ENCODE measurements at places on chromosomes 12 and 14.

DNA sequence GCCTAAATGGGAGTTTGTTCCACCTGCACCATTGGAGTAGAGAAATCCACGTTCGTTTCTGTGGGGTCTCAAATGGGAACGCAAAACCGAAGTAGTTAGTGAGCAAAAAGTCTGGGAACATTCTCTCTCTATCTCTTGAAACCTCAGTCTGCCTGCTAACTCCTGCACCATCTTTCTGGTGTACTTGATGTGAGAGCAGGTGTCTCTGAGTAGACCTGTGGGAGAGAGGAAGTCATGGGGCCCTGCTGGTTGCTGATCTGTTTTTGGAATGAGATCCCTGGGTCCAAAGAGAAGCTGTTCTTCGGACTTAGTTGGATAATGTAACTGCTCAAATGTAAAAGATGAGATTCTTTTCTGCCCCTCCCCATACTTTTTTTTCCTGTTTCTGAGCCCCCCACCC lies 57.3 kb downstream of the MAX start:
- DNase-seq, result no peak

DNA sequence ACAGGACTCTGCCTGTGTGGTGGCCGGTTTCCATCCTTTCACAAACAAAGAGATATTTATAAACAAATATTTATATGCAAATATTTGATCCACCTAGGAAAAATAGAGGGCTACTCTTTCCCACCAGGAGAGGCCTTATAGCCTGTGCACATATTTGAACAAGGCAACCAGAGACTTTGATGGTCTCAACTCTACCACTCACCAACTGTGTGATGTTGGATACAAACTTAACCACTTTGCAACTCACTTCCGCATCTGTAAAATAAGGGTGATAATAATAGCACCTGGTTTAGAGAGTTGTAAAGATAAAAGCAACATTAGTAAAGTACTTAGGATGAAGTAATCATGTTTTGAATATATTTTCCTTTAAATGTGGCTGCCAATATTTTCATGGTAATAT lies 1.5 kb upstream of the CLEC12A start:
- no peak for DNase-seq

DNA sequence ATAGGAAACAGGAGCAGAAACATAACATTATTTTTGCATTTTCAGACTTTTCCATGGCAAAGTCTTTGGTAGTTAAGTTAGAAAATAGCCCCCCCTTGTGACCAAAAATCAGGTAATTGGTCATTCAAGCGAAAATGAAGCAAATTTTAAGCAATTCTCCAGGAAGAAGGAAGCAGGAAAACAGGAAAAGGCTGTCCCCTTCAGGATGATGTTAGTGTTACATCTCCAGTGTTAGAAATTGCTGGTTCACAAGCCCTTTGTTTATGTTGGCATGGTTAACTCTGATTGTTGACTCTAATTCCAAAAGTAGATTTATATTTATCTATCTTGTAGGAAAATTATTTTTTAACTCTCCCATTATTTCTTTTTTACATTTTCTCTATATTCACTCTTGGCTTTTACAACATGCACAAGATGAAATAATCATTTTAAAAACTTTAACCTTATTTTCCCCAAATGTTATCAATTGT lies 18.8 kb upstream of the GAS2L3 start:
- DNase-seq, result peak; percentile 84

DNA sequence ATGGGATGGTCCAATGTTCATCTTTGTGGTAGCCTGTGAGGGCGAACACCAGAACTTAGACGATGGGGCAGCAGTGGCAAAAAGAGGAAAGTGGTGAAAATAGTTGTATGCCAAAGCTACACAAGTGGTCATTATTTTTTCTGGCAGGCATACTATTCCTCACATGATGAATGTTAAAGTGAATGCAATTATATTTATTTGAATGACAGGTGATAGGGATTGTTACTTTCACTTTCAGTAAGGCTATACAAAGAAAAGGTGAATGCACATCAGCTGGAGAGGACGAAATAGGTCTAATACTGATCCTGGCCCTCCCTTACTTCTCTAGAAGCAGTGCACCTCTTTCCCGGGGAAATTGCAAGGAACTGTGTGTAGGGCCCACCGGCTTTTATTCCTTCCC lies 470.1 kb downstream of the TMTC2 start:
- no peak for DNase-seq

- DNase-seq, result no peak
Measured at GRCh38 chr12:131105736-131106348, 152.1 kb downstream of the ADGRD1 start.

DNA sequence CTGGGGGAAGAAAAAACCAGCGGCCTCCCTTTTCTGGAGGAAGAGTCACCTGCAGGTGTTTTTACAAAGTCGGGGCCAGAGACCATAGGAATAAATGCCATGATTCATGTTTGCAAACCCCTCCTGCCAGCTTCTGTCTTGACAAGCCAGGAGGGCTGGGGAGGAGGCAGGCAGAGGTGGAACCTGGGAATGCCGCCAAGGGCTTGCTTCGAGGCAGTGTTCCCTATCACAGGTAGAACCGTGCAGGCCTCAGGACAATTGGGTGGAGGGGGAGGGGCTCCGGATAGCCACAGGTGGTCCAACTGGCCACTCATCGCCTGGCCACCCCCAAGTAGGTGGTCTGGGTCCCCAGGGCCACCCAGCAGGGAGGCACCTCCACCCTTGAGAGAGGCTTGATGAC lies 14.2 kb upstream of the DLK1 start:
- no peak for DNase-seq

DNA sequence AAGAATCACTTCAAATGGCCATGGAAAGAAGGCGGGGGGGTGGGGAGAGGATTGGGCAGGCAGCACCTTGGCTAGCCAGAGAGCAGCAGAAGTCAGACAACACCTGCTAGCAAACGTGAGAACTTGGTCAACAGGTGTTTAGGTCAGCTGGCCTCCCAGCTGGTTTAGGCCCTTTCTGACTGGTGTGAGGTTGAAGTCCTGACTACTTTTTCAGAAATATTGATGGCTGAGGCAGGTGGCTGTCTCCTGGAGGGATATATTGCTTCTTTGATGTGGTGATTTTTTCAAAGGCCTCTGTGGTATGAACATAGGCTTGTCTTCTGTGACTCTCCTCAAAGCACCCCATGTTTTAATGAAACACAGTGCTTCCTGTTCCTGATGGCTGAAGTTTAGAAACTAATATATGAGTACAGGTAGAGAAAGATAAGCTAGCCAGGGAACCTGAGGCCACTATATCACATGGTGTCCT lies 238.2 kb upstream of the SSTR1 start:
- no peak for DNase-seq

- DNase-seq, result no peak
Measured at GRCh38 chr12:68646484-68646883, 35.8 kb downstream of the RAP1B start.

- peak; percentile 86 for DNase-seq
Measured at GRCh38 chr14:99127651-99128167, 144.3 kb downstream of the BCL11B start.

GRCh38 chr12:20588042-20588441 lies 107.1 kb upstream of the SLCO1C1 start:
- no peak for DNase-seq

- peak; percentile 69 for DNase-seq
Measured at GRCh38 chr12:108856428-108857157, 790 bp downstream of the SSH1 start.

DNA sequence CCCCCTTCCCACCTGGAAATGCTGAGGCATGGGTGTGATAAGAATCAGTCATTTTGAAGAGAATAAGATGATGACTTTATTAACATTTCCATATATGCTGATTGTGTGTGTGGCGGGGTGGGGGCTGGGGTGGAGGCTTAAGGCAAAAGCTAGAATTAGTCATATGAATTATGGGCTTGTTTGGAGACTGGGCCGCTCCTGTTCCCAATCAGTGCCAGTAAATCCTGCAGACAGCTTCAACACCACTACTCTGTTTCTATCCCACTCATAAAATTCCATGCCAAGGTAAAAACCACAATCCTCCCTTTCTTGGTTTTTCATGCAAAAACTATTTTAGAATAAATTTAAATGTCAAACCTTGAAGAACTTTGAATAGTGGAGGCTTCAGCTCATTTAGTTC lies 29.9 kb upstream of the SLC38A2 start:
- DNase-seq, result peak; percentile 95

DNA sequence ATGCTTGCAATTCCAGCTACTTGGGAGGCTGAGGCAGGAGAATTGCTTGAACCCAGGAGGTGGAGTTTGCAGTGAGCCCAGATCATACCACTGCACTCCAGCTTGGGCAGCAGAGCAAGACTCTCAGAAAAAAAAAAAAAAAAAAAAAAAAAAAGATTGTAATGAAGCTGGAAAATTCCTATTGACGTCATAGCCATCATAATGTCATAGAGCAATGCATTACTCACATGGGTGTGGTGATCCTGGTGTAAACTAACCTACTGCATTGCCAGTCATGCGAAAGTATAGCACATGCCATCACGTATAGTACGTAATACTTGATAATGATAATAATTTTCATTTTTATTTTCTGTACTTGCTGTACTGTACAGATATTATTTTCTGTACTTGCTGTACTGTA lies 42.7 kb upstream of the NID2 start:
- DNase-seq, result peak; percentile 42

DNA sequence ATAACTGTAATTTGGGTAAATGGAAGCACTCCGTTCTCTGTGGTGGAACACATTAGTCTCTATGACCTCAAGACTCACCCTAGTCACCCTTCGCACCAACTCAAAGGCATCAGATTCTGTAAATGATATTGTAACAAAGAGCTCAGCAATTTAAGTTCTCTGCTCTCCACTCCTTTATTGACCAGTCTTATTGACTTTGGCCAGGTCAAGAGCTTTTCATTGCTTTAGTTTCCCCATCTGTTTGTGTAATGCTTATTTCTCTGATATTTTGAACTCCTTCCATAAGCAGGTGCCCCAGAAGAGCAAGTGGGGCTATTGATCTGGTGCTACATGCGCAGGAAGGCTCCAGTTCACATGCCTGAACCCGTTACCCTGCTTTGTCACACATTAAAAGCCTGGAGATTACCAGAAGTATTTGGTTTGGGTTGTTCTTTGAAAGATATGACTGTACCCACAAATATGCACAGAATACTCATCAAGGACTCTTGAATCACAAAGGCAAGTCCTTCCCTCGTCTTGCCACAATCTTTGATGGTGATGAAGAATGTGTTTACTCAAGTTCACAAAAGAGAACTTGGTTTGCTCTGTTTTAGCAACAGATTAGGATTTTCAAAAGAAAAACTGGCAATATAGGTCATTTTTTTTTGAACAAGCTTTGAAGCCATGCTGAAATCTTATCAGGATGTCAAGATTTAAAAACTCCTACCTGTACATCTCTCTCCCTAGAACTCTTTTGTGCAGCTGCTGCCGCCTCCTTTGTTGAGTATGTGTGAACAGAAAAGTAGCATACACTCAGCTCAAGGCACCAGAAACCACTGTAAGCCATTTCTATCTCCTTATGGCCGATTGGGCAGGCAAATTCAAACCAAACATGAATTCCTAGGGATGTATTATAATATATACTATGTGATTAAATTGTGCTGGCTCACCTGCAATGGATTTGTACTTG lies 193.9 kb downstream of the BCAT1 start:
- DNase-seq, result peak; percentile 78

Measured in fibroblast of skin of scalp (primary cell).